ENCODE measurements at places on chromosomes 12 and 14. TPM values are rescaled to one million over a fixed set of nuclear protein-coding genes. Genes with fewer than 3 reads are reported as not detected.
A peak's percentile ranks its signal among the peaks of the same experiment; 100 is the strongest.

- DNase-seq = no peak
These were observed 236.6 kb downstream of the SEC23A start for GRCh38 chr14:38866461-38866860.

GRCh38 chr12:53714004-53714403, 13.2 kb downstream of the CALCOCO1 start:
- DNase-seq = no peak

- DNase-seq = no peak
These were observed 2.1 kb downstream of the GLTP start for GRCh38 chr12:109878247-109878625.

DNA sequence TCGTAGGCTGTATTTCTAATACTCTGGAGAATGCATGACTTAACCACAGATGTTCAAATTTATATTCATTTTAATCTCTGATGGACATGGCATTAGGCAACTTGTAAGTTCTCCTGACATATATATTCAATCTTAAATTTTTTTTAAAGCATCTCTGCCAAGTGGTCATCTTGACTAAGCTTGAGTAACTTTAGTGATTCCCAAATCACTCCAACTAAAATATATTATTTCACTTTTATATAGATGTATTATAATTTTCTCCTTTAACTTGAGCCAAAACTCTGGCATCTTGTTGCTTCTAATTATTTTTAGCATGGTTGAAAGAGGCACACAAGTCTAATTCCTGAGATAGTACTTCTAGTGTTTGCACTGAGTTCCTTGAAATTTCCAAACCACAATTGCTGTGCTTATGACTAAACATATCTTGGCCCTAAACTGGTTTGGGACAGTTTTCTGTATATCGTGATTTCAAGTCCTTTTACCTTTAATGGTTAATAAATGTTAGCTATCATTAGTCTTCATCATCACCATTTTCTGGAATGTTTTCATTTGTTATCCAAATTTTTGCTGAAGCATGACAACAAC, 8.4 kb downstream of the LRFN5 start:
- DNase-seq = no peak

GRCh38 chr12:125684968-125685790, 619.9 kb downstream of the AACS start:
- DNase-seq = no peak

- DNase-seq = no peak
These were observed 405.5 kb downstream of the MDGA2 start for GRCh38 chr14:47269756-47270492.

- no peak for DNase-seq
These were observed 251.0 kb upstream of the FAR2 start for GRCh38 chr12:28898038-28898437.

DNA sequence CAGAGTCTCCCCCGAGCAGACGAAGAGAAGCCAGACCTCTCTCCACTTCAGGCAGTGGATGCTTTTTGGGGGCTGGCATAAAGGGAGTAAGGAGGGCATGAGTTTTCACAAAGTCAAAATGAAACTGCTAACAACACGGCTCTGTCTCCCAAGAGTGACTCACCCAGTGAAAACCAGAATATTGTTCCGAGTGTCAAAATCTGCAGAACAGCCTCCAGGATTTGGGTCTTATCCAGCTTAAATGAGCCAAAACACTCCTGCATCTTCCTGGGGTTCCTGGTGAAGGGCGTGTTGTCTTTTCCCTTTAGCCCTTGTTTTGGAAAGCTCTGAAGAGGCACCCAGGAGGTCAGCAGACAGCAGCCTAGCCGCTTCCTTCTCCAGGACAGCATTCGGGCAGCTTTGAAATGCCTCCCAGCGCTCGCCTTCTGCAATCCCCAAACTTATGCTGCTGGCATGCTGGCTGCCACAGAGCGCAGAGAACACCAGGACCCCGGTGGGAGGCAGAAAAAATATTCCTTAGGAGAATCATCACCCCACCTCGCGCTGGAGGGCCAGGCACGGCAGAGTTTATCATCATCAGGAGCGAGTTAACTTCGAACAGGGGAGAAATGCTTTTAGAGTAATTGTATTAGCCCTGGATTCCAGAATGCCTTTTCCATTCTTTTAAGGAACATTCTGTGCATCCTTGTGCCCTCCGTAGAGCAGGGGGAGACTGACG, 117.7 kb upstream of the NCOR2 start:
- DNase-seq = no peak

DNA sequence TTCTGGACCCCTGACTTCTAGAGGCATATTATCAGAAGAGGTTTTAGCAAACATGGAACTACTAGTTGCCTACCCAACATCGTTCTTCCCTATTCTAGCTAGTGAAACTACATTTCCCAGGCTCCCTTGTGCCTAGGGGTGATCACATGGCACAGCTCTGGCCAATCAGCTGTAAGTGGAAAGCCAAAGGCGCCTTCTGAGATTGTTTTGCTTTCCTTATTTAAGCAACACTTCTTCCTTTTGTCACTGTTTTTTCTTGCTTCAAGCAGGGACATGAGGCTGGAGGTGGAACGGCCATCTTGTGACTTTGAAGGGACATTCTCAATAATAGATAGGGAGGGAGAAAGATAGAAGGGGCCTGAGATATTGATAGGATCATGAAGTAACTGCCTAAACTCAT, 136.7 kb downstream of the ZNF664 start:
- DNase-seq = no peak

DNA sequence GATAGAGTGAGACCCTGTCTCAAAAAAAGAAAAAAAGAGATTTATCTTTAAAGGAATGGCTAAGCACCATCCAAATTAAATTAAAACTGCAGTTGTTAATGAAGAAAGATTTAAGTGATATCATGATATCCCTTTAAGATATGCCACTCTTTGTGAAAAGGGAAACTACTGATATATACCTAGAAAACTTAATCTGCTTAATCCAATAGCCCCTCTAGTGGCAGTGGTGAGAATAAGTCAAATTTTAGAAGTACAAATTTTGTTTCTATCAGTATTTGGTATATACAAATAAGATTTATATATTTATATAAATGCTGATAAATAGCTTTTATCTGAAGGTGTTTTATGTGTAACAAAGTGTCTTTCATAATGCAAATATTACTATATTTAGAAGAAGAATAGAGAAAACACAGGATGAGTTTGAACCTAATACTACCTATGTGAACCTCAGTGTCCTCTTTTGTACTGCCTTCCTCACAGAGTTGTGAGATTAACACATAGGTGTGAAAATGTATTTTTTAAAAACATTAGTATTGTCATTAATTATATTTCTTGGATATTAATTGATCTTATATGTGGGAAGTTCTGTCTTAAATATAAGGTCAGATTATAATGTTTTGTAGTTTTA, 51.4 kb upstream of the GARIN2 start:
- DNase-seq = no peak

- no peak for DNase-seq
These were observed 15.4 kb downstream of the HSP90AA1 start for GRCh38 chr14:102071283-102071998.

- DNase-seq = no peak
These were observed 64.0 kb downstream of the MON2 start for GRCh38 chr12:62530596-62530995.

GRCh38 chr12:113899042-113899560, 67.0 kb downstream of the RBM19 start:
- DNase-seq = no peak

DNA sequence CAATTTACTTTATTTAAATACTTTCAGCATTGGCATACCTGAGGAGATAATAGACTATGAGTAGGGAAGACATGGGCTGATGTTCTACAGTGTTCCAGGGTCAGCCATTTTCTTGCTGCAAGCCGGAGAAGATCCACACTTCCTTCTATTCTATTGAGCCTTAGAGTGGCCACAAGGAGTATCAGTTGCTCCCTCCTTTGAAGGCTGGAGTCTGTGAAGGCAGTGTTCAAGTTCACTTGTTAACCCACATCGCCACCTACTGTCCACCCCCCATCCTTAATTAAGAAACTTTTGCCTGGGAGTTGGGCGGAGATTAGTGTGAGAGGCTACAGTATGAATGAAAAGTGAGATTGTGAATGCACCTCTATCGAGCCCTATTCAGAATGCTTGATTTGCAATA, 666.6 kb downstream of the NRXN3 start:
- DNase-seq = peak; percentile 72

DNA sequence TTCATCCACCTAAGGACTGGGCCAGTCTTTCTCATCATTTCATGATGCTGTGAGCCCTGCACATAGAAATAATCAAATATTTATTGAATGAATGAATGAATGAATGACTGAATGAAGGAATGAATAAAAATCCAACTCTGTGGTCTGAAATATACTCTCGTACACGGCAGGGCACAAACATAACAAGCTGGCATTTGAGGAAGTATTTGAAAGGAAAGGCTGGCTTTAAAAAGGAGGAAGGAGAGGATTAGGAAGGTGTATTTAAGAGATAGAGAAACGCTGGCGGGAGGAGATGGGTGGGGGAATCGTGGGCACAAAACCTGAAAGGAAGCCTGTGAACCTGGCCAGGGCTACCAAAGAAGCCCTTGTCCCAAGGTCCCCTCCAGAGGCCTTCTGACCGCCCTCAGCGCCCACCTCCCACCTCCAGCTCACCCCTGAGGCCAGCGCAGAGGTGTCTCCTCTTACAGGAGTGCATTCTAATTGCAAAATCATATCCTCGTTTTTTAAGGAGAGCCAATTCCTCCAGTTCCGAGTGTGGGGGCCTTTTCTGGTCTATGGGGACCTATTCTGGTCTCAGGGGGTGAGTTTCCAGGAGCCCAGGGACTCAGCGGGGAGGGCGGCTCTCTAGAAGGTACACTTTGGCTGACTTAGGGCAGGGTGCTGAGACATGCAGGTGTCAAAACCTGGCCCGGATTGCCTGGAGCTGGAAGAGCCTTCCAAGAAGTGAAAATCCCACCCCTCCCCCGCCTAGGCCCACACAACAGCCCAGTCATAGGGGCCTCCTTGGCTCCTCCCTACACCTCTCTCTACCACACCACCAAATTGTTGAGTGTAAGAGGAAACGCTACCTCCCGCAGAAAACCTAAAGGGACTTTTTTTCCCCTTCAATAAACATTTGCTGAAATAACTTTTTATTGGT, 8.7 kb upstream of the JDP2 start:
- DNase-seq = no peak

GRCh38 chr12:83665634-83666218, 979.0 kb downstream of the TMTC2 start:
- DNase-seq = no peak

- no peak for DNase-seq
These were observed 102.9 kb downstream of the DPF3 start for GRCh38 chr14:72790887-72791566.

DNA sequence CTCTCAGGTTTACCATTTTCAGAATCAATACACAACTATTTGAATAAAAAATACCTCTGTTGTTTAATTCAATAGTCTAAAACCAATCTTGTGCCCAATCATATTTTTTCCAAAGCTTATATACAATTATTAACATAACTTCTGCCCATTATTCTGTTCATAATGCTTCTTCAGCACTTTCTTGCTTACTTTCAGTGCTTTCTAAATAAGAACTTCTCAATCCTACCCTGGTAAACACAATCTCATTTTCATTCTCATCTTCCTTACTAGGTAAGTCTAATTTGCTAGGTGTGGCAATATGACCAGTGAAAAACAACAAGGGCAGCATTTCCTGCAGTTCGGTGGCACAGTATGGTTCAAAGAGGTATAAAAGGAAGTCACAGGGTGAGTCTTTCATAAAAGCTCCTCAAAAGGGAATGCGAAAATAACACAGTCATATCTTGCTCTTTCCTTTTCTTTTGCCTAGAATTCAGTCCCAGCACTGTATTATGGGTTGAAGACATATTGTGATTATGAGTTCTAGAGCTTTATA, 103.5 kb downstream of the FOXG1 start:
- DNase-seq = no peak

GRCh38 chr12:47997321-47997720, 7.0 kb downstream of the COL2A1 start:
- no peak for DNase-seq

GRCh38 chr12:71661977-71662530, 1.6 kb downstream of the ZFC3H1 start:
- DNase-seq = no peak

DNA sequence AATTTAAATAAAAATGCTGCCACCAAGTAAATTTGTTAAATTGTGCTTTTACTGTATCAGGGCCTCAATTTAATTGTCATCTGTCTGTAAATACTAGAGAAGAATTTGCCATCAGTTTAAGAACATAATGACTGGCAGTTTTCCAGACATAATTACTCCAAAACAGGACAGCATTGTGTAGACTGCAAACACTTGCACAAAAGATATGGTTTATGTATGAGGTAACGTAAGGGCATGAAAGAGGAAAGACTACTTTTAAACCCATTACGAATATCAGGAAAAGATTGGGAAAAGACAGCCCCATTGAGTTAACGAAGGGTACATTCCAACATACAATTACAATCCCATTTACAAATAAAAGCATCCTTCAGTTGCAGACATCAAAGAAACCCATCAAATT, 59.8 kb upstream of the KRR1 start:
- no peak for DNase-seq

DNA sequence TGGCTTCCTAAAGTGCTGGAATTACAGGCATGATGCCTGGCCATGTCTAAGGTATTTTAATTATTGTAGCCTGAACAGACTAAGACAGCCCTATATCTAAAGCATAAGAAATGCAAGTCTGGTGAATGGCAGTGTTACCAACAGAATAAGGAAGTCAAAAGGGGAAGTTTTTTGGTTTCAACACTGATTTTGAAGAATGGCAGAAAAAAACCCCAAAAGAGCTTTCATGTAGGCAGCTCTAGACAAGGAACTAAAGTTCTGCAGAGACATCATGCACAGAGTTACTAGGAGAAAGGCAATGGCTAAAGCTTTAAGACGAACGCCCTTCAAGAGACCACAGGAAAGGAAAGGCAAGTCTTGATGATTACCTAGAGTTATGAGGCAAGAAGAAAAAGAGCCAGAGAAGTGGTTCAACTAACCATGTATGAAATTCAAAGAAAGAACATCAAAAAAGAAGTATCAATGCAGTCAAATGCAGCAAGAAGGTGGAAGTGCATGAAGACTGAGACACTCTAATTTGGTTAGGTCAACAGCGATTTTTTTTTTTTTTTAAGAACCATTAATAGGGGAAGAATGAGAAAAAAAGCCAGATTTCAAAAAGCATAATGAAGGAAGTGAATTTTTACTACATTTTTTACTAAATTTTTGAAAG, 50.8 kb downstream of the RPS6KA5 start:
- no peak for DNase-seq

GRCh38 chr14:103398427-103399195, 13.4 kb downstream of the MARK3 start:
- no peak for DNase-seq

Gene BICDL1
- 5.2 TPM for total RNA-seq

Gene CCDC177
- 7.5 TPM for total RNA-seq

Gene TMTC2
- total RNA-seq = 12.5 TPM

Gene GLS2
- 0.30 TPM for total RNA-seq

Gene TAS2R10
- 1.2 TPM for total RNA-seq

Gene KRT83
- total RNA-seq = not detected

Gene PLEKHA5
- total RNA-seq = 39.8 TPM

Gene TMEM119
- total RNA-seq = 0.72 TPM

Gene SIRT4
- 1.7 TPM for total RNA-seq

Gene SERPINA1
- total RNA-seq = not detected

Gene NAV3
- 4.7 TPM for total RNA-seq

Gene TUNAR
- total RNA-seq = 4.4 TPM

Gene SMCO2
- not detected for total RNA-seq
